ENCODE measurements at places on chromosomes 12 and 14. TPM values are rescaled to one million over a fixed set of nuclear protein-coding genes. Genes with fewer than 3 reads are reported as not detected.

DNA sequence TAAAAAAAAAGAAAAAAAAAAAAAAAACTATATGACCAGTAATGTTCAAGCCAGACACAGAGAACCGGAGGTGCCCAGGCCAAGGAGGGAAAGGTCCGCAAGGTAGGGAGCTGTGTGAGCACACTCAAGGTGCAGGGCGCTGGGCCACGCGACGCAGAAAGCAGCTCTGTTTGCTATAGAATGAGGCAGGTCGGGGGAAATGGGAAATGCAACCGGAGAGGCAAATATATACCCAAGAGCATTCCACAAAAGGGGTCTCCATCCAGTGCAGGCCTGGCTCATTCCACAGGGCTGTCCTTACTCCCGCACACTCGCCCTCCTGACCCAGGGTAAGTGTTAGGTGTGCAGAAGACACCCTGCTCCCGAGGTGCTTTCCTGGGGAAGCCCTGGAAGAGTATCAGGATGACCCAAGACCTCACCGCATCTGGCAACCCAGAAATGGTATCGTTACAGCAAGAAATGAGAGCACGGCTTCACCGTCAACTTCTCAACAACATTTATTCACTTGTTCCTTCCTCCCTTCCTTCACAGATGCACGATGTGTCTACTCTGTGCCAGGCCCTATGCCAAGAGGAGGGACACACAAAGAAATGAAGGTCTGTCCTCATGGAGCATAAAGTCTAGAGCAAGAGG is 86.4 kb downstream of the BCL11B start:
- DNase-seq, result no peak

DNA sequence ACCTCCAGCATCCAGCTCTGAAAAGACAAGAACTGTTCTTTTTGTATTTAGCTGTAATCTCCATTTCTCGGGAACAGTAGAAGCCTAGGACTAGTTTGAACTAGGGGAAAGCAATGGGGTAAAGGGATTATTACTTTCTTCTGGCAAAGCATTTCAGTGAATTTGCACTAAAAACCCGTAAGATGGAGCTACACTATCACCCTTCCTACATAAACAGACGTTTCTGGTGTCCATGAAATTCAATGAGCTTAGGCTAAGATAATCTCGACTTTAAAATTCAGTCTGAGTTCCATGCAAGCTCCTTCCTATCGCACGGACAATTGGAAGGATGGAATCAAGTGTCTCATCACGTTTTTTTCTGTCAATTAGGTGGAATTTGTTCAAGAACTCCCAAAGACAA is 24.0 kb downstream of the ACSM4 start:
- no peak for DNase-seq

- DNase-seq, result no peak
These were observed 24.0 kb upstream of the PLBD1 start for GRCh38 chr12:14591719-14592118.

DNA sequence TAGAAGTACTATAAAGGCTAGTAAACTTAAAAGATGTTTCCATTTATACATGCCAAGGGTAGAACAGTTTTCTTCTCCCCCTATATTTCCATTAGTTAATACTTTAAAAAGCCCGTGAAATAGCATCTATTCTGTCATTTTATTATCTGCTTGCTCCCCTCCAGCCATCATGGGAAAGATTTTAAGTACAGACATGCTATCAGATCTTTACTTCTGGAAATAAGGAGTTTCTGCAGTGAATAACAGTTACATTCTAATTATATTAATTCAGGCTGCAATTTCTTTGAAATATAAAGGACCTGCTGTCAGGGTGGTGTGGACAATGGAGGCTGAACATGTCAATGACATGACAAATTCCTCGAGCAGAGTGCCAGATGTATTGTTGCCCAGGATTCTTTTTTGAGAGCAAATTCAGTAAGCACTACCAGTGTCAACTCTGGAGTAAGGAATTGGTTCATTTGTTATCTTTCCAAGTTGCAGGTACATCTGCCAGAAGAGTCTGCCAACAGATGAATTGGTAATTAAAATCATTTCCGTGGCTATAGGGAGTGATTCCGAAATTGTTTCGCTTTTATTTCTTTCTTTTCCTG is 151.3 kb downstream of the BTG1 start:
- DNase-seq, result no peak

DNA sequence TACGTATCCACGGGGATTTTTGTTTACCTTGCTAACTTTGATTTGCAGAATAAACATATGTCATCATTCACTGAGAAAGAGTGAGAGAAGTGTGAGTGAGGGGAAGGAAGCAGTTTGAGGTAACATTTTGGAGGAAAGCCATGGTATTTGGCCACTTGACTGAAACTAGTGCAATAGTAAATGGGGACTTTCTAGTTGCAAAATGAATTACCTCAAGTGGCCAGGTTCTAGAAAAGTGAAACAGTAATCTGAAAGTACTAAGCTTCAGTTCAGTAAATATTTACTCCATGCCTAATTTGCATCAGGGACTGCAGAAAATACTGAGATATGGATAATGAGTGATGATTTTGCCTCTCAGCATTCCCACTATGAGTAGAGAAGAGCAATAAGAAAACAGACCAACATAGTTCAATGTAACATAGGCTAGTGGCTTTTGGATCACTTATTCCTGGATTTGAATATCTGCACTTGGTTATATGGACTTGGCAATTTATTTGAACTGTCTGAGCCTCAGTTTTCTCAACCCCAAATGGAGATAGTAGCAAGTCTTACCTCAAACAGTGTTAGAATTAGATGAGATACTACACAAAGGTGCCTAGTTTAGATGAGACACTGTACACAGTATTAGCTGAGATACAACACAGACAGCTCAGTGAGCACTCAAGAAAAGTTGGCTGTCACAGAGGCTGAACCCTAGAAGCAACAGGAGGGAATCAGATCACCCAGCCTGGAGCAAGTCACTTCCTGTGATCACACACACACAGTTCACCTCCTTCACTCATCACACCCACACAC is 439.1 kb downstream of the NPAS3 start:
- DNase-seq, result no peak

- no peak for DNase-seq
These were observed 830 bp upstream of the SRRM4 start for GRCh38 chr12:118980407-118981014.

GRCh38 chr12:121905746-121906145 is 12.6 kb upstream of the CFAP251 start:
- no peak for DNase-seq

The SAMD15 gene
- 0.21 TPM for total RNA-seq

DNA sequence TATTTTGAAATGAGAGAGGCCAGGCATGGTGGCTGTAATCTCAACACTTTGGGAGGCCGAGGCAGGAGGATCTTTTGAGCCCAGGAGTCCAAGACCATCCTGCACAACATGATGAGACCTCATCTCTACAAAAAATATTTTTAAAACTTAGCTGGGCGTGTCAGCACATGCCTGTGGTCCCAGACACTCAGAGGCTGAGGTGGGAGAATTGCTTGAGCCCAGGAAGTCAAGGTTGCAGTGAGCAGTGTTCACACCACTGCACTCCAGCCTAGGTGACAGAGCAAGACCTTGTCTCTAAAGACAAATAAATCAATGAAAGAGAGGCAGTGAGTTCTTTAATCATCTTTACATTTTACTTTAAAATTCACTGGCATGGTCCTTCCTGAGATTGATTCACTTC is 124.5 kb downstream of the DUSP6 start:
- no peak for DNase-seq

The ARHGDIB gene
- 28.6 TPM for total RNA-seq

DNA sequence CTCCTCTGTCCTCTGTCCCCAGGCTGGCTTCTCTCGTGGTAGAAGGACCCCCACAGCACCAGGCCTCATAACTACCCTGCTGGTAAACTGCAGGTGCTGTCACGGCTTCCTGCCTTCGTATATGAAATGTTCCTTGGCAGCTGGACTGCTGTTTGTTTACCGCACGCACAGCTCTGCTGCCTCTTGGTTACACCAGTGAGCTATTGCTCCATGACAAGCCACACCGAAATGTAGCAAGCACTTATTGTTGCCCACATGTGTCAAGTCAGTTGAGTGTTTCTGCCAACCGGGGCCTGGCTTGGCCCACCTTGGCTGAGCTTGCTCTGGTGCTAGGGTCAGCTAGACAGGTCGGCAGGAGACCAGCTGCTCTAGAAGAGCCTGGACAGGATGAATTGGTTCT is 21.7 kb upstream of the TCL1B start:
- no peak for DNase-seq

GRCh38 chr12:108310489-108310888 is 28.6 kb downstream of the CMKLR1 start:
- no peak for DNase-seq

- no peak for DNase-seq
These were observed 62.5 kb downstream of the ETNK1 start for GRCh38 chr12:22687361-22688076.

- no peak for DNase-seq
These were observed 6.9 kb downstream of the KRT3 start for GRCh38 chr12:52788876-52789636.

GRCh38 chr14:91115986-91116770 is 2.3 kb downstream of the DGLUCY start:
- no peak for DNase-seq

DNA sequence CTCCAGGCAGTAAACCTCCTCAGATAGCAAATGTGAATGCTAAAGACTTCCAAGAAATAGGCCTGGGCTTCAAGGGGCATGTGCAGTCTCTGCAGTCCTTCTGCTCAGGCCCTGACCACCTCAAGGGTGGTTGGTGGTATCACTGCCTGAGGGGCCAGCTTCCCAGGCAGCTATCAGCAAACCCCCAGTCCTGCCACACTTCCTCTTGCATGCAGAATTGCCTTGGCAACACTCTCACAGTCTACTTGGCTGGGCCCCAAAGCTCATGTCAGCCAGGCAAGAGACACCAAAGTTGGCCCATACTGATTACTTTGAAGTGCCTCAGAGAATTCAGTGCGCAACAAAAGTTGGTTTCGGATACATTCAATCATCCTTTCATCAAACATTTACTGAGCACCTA is 3.5 kb upstream of the ASB8 start:
- no peak for DNase-seq

The MYH6 gene
- 122 TPM for total RNA-seq

- no peak for DNase-seq
These were observed 751 bp downstream of the P3H3 start for GRCh38 chr12:6828781-6829535.

- no peak for DNase-seq
These were observed 38.2 kb downstream of the CACNA2D4 start for GRCh38 chr12:1880153-1880845.

GRCh38 chr12:117472983-117473382 is 111.6 kb upstream of the NOS1 start:
- no peak for DNase-seq

GRCh38 chr12:65908147-65908546 is 83.9 kb downstream of the HMGA2 start:
- no peak for DNase-seq

The SPIC gene
- not detected for total RNA-seq

GRCh38 chr14:72978856-72979255 is 48.0 kb downstream of the ZFYVE1 start:
- no peak for DNase-seq

DNA sequence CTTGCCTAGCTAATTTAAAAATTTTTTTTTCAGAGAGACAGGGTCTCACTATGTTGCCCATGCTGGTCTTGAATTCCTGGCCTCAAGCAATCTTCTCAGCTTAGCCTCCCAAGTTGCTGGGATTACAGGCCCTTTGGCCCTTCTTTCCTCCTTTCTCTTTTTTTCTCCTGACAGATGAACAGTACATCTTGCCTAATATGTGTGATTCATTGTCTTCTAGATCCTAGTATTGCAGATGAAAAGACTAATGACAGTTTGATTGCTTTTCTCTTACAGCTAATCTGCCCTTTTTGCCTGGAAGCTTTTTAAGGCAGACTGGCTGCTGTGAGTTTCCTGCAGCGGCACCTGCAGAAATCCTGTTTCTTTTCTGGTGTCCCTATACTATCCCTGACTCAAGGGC is 12.0 kb downstream of the DEPDC4 start:
- DNase-seq, result no peak

DNA sequence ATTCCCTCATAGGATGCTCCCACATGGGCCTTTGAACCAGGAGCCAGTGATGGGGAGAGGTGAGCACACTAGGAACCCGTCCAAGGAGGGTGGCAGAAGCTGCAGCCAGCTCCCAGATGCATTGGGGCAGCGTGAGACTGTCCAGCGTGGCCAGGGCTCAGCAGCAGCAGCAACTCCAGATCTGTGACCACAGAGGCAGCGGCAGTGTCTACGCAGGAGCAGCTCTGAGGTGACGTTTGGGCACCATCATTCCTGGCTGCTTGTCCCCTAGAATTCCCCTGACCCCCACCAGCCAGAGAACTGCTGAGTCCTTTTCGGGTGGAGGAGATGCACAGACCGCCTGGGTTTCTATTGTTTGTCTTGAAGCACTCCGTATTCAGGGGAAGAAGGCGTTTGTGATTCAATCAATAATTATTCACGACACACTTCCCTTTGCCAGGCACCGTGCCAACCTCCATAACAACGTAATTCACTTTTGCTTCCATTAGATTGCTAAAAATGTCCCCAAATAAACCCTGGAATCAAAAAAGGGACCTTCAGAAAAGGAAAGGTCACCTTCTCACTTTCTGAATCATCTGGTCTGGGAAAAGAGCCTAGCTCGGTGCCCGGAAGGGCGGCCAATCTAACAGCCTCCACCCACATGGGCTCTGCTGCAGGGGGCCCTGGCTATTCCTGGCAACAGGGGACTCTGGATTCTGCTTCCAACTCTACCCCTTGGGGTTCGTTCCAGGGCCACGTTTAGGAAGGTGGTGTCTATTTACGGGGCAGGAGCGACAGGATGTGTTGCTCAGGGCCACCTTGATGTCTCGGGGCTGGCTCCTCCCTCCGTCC is 11.4 kb upstream of the BDKRB2 start:
- DNase-seq, result no peak

GRCh38 chr14:58565832-58566231 is 71.9 kb upstream of the DACT1 start:
- no peak for DNase-seq

GRCh38 chr12:10697862-10698261 is 24.0 kb upstream of the STYK1 start:
- DNase-seq, result no peak

Data from heart right ventricle (tissue), 16 donors.